ENCODE measurements at places on chromosomes 7 and 10.

DNA sequence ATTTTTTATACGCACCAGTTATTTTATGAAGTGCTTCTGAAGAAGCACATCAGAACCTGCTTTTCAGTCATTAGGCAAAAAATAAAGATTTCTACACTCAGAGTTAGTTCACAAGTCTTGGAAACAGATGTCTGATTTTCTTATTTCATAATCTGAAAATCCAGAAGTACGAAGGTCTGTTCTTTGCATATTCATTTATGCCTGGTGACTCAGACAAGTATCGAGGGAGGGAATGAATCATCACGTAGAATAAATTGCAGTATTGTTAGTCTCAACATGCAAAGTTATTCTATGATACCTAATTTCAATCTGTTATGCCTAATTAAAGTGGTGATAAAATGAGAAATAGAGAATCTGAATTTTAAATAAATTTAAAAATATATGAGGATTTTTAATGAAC is 113.6 kb upstream of the SEM1 start:
- no peak for DNase-seq

DNA sequence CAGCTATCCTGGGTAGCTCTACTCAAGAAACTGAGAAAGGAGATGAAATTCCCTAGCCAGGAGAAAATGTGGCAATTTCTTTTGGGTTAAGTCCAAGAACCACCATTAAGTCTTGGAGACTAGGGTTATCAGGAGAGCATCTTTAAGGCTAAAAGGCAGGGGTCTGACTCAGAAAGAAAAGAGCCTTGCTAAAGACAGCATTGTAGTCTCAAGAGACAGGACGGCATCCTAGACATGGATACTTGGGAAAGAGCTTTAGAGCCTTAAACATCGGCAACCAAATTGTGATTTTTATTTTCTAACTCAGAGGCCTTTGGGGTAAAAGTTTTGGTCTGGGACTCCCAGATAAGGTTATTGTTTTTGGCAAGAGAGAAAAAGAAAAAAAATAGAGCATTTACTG is 83.1 kb downstream of the FAS start:
- no peak for DNase-seq

- no peak for DNase-seq
Observed at GRCh38 chr10:117516681-117517080, 25.9 kb upstream of the EMX2 start.

DNA sequence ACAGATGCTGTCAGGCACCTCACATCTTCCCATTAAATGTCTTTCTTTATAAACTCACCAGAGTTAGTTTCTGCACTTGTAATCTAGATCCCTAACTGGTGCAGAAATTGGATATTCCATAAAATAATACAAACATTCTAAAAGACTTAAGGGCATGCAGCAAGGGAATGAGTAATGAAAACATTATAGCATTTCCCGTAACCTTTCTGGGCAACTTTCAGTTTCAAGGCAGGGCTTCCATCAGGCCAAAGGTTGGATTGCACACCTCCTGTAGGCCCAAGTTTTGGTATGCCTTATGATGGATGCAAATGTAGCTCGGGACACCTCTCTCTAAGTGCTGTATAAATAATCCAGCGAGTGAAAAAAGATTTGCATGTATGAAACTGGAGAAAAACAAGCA is 129.9 kb upstream of the LYZL2 start:
- no peak for DNase-seq

DNA sequence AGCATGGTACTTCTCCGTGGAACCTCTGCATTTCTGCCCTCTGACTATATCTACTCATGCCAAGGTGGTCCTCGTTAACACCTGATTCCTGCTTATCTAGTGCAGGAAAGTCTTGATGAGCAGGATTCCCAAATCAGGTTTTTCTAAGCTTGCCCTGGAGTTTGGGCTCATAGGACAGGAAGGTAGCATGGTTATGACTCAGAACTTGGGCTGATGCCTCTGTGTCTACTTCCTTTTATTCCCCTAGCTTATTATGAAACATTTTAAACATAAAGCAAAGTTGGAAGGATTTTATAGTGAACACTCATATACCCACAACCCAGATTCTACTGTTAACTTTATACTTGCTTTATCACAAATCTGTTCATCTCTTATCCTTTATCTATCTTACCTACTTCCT is 5.6 kb downstream of the SUFU start:
- DNase-seq: no peak

DNA sequence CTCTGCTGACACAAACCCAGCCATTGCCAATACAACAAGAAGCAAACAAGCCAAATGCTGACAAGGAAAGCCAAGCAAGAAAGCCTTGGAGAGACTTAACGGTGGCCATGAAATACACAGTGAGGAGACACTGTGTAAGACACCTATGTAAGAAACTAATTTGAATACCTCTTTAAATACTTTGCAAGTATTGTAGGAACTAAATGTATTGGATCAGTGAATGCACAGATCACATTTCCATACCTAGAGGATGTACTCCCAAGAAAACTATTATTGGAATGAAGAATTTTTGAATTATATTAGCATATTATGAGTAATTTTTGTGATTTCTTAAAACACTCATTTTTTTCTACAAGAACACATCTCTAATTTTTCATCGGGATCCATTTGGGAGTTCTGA is 34.0 kb downstream of the ETV1 start:
- no peak for DNase-seq

- no peak for DNase-seq
Observed at GRCh38 chr10:76879116-76879913, 758.3 kb downstream of the KCNMA1 start.

DNA sequence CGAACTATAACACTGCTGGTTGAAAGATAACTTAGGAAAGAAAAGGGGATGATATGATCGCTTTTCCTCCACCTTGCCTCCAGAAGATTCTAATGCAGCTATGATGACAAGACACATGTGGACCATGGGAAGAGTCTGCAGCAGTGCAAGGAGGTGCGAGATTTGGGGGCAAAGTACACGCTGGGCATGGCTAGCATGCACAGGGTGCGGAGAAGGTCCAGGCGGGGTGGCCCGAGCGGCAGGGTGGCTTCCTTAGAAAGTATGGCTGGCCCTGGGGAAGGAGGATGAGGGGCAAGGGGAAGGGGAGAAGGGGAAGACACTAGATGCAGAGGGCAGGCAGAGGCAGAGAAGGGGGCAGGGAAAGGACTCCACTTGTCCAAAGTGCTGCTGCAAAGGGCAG is 15.6 kb downstream of the ATXN7L1 start:
- DNase-seq: no peak

DNA sequence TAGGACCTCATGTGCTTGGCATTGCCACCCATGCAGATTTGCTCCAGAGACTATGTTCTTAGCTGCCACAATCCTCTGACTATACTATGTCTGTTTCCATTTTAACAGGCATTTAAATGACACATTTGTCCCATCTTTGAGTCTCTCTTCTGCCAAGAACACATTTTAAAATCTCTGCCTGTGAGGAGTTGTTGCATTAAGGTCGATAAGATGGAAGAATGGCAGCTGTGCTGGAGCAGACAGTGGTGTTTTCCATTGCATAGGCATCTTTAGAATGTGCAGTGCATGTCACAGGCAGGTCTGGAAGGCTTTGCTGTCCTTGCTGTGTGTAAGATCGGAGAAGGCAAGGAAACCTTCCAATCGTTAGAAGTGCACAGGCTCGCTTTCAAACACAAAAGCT is 70.9 kb upstream of the CELF2 start:
- DNase-seq: no peak

DNA sequence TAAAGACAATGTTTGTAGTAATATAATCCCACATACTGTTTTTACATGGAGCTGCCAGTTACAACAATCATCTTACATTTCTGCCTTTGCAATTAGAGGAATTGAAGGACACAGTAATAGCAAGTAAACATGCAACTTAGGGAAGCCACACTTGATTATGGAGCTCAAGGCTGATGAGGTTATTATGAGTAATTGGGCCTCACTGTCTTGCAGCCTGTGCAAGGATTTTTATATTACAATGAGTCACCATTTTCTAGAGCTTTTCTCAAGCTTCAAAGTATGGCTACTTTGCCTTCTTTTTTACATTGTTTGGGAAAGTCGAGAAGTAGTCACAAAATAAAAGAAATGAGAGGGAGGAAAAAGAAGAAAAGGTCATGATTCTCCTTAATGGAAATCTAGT is 226.4 kb downstream of the KIAA1217 start:
- no peak for DNase-seq

DNA sequence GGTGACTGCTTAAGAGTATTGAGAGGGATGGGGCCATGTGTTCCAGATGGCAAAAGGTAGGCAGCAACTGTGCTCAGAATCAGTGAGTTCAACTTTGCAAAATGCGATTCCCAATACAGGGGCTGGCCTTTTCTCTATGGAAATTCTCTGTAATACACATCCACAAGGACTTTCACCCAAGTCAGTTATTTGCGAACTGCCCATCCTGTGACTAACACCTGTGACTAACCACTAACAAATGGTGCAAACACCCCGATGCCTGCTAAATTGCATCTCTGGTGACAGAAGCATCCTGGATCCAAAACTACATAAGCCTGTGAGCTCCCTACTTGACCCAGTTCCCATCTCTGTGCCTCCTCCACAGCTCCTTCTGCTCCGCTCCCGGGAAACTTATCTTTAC is 9.0 kb upstream of the CUZD1 start:
- no peak for DNase-seq

- DNase-seq: peak; percentile 70
Observed at GRCh38 chr10:68594405-68594804, 34.3 kb downstream of the TET1 start.

GRCh38 chr10:128660726-128661125 is 534.5 kb upstream of the MKI67 start:
- DNase-seq: no peak

DNA sequence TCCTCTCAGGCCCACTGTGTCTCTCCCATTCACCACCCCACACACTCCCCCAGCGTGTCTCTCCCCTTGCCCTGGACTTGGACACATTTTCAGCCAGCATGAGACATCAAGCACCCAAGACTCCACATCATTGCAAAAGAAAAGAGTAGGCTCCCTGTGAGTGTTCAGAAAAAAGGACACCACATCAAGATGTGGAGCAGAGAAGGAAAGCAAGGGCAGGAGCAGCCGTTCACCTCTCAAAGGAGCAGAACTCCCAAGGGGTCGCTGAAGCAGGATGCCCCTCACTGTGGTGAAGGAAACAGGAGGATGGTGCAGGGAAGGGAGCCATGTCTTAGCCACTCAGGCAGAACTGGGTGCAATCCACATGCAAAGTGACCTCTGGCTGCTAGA is 89.9 kb upstream of the MACROH2A2 start:
- DNase-seq: no peak

GRCh38 chr7:50266635-50267386 is 37.7 kb upstream of the IKZF1 start:
- DNase-seq: no peak

Measured in ELF-1 (cell line).